ENCODE measurements at places on chromosomes 12 and 14.

- no peak for DNase-seq
Measured at GRCh38 chr14:64112867-64113678, 181.1 kb downstream of the ESR2 start.

DNA sequence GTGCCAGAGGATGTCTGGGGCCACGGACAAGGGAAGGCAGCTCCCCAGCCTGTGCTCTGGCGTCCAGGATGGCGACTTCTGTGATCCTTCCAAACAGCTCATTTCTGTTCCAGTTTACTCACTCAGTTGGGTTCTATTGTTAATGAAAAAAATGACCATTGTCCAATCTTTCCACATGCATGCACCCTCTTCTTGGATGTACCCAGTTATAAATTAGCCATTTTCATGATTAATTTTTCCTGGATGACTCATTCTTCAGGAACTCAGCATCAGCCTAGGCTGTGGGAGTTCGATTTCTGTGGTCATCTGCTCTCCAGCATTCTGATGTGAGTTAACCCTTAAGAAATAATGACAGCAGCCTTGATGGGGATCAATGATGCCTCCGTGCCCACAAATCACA is 926.8 kb downstream of the BCL11B start:
- no peak for DNase-seq

DNA sequence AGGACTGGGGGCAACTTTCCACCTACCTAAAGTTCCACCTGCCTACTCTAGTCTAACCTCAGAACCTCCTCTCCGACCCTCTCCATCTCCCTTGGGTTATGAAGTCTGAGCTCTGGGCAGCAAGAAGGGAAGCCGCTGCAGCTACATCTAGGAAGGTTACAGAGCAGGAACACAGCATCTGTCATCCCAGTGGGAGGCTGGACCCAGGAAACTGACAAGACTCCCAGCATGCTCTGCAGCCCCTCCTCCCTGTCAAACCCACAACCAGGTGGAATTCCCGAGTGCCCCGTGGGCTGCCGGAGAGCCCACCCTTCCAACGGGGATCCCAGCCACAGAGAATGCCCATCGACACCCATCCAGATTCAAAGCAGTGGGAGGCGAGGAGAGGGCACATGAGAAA is 2.1 kb downstream of the TESC start:
- DNase-seq, result no peak

GRCh38 chr12:1595026-1595561 is 713 bp upstream of the FBXL14 start:
- DNase-seq, result peak; percentile 40

DNA sequence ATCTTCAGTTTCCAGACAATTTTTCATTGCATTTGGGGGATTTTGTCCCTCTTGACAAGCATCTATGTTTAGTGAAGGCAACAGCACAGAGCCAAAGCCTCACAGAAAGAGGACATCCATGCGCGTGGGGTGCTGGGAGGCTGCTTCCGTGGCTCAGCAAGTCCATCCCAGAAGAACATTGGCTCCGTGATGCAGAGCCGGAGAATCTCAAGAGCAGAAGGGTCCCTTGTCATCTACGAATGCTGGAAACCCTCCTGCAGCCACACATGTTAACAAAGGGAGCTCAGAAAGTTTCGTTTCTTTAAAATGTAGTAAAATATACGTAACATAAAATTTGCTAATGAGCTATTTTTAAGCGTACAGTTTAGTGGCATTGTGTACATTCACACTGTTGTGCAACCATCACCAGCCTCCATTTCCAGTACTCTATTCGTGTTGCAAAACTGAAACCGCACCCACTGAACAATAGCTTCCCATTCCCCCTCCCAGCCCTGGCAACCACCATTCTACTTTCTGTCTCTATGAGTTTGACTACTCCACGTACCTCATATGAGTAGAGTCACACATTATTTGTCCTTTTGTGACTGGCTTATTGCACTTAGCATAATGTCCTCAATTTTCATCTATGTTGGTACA is 185.9 kb downstream of the TTC7B start:
- no peak for DNase-seq

- peak; percentile 71 for DNase-seq
Measured at GRCh38 chr12:68359674-68360073, 27.5 kb upstream of the MDM1 start.

GRCh38 chr14:53841109-53842099 is 115.2 kb downstream of the BMP4 start:
- no peak for DNase-seq

- DNase-seq, result no peak
Measured at GRCh38 chr12:113142886-113143332, 6.6 kb upstream of the CFAP73 start.

- no peak for DNase-seq
Measured at GRCh38 chr14:93723001-93723400, 65.3 kb downstream of the PRIMA1 start.

- no peak for DNase-seq
Measured at GRCh38 chr12:66240096-66240820, 51.2 kb downstream of the IRAK3 start.

- no peak for DNase-seq
Measured at GRCh38 chr12:123273166-123273565, 1.5 kb upstream of the CDK2AP1 start.

GRCh38 chr14:74979442-74980397 is 23.0 kb upstream of the EIF2B2 start:
- DNase-seq, result peak; percentile 73

GRCh38 chr12:113170926-113171325 is 14.4 kb downstream of the DDX54 start:
- no peak for DNase-seq

DNA sequence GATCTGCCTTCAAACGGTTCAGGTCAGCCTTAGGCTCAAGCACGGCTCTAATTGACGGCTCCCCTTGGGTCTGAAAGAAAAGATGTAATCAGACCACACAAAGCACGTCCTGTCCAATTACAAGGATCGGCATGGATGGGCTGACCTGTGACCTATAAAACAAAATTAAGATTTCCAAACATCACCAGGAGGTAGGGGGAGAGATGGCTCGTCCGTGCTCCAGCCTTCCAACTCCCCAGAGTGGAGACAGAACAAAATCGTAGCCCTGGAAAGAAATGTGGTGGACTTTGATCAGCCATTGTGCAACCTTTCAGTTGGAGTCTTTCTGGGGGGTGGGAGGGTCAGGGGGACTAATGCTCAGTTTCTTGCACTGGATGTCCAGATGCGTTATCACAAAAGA is 226.6 kb upstream of the DIO3 start:
- no peak for DNase-seq

- no peak for DNase-seq
Measured at GRCh38 chr14:89963288-89963978, 7.7 kb downstream of the TDP1 start.

DNA sequence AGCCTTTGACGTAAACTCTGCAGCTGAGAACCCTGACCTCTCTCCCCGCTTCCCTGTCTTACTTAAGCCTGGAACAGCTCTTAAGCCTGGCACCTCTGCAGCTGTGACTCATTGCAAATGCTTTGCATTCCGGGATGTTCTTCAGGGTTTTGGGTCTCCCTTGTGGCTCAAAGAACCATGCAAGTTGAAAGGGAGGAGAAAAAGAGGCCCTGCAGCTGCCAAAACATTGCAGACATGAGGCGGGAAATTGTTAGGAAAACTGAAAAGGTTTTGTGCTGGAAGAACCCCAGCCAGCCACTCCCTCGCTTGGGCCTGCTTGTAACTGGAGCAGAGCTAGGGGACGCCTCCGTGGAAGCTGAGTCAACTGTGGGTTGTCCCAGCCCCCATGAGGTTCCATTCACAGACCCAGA is 60.2 kb upstream of the FERMT2 start:
- DNase-seq, result peak; percentile 92

DNA sequence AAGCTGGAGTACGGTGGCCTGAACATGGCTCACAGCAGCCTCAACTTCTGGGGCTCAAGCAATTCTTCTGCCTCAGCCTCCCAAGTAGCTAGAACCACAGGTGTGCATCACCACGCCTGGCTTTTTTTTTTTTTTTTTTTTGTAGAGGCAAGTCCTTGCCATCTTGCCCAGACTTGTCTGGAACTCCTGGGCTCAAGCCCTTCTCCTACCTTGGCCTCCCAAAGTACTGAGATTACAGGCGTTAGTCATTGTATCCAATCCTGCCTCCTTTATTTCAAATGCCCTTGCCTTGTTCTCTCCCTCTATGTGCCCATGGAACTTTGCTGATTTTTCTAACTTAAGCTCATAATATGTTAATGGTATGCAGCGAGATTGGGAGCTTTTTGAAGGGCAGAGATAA is 49.2 kb upstream of the PRICKLE1 start:
- DNase-seq, result no peak

- DNase-seq, result no peak
Measured at GRCh38 chr12:91105807-91106206, 5.5 kb downstream of the LUM start.

GRCh38 chr12:67986632-67987031 is 2.6 kb upstream of the IFNG-AS1 start:
- DNase-seq, result no peak

- no peak for DNase-seq
Measured at GRCh38 chr14:102573591-102574046, 18.8 kb upstream of the RCOR1 start.

GRCh38 chr12:57195611-57196371 is 20.8 kb upstream of the NXPH4 start:
- no peak for DNase-seq

- no peak for DNase-seq
Measured at GRCh38 chr14:90733139-90733808, 83.0 kb downstream of the TTC7B start.

DNA sequence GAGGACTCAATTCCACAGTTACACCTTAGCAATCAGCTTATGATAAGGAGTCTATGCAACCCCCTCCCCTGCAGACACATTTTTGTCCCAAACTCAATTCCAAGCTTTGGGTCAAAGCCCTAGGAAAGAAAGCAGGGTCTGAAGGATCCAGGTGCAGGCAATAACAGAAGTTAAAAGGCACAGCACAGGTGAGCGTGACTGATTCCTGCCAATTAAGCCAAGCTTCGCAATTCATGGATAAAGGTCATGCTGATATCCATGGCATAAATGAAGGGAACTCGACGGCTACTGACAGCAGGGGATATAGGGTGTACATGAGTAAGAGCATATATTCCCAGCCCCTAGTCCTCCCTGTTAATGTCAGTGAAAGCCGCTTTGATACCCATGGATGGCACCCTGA is 39.3 kb downstream of the C12orf56 start:
- no peak for DNase-seq

GRCh38 chr14:89408907-89409700 is 7.9 kb downstream of the FOXN3 start:
- no peak for DNase-seq

DNA sequence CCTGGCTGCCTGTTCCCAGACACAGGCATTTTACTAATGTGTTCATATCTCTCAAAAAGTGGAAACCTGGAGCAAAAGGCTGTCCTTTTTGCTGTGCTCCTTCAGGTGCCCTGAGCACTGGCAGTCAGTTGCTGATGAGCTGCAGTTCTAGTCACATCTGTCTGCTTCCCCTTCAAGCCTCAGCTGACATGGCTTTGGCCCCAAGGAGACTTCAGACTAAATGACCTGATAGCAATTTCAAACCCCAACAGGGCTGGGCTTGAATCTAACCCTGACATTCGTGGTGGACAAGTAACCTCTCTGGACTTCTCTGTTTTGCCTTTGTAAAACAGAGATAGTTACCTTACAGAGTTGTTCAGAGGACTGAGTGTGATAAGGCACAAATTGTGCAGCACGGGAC is 5.7 kb downstream of the SERPINA9 start:
- no peak for DNase-seq

DNA sequence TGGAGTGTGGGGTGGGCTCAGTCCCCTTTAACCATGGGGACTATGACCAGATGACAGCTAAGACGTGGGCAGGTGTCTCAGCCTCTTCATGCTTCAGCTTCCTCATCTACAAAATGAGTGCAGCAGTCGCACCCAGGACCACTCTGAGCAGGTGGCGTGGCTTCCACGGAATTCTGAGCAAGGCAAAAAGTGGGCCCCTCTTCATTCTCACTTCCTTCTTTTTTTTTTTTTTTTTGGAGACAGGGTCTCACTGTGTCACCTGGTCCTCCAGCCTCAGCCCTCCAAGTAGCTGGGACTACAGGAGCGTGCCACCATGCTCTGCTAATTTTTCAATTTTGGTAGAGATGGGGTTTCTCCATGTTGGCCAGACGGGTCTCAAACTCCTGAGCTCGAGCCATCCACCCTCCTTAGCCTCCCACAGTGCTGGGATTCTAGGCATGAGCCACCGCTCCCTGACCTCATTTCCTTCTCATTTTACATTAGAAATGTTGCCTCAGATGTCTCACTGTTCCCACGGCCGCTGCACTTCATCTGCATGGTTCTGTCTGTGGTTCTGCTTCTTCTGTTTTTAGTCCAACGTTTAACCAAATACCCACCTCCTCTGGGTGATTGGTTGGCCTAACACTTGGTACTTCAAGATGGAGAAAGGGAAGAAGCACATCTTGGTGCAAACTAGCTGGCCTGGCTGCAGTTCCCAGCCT is 41.3 kb upstream of the BCL7A start:
- no peak for DNase-seq

DNA sequence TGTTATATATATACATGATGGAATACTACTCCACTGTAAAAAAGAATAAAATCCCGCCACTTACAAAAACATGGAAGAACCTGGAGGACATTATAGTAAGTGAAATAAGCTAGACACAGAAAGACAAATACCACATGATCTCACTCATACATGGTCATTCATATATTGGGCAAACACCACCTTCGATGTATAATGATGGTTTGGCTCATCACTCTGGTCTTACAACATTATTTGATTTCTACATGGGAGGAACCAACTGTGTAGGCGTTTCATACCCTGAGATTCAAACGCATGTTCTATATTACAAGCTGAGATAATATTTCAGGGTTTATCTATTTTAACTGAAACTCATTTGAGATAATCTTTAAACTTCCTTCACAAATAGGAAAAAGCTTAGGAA is 48.3 kb downstream of the ABCD2 start:
- no peak for DNase-seq

- peak; percentile 91 for DNase-seq
Measured at GRCh38 chr14:37594238-37594970, 645 bp downstream of the FOXA1 start.

DNA sequence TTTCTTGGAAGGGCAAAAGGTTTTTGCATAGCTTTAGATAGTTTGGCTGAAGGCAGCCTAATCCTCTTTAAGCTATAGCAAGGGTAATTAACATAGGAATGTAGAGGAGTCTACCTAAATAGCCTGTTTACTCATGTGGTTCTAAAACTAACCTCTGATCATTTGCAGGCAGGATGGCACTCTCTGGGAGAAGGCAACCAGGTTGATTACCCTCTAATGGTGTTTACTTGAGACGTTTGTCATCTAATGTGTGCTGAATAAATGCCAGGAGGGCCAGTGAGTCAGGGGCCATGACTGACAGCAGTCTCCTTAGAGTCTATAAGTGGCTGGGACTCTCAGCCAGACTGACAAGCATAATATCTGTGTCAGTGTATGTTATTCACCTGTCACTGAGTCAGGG is 286.4 kb downstream of the PCNX1 start:
- DNase-seq, result no peak

- DNase-seq, result no peak
Measured at GRCh38 chr14:68896132-68896531, 83.0 kb downstream of the ACTN1 start.

DNA sequence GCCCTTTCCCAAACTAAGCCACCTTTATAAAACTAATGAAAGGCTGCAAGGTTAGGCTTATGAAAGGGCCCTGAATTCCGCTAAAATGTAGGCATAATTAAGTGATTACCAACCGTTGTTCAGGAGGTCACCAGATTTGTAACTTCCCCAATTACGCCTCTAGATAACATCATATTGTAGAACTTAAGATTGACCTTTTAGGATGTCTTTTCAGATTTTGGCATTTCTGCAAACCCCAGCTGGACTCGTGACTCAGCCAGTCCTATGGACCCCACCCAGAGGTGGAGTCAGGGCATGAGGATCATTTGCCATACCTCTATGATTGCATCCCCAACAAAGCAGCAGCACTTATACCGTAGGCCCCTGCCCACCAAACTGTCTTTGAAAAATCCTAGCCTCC is 3.7 kb upstream of the LPCAT3 start:
- DNase-seq, result no peak
